H4 (cell line): ENCODE measurements at places on chromosomes 16 and 17.

DNA sequence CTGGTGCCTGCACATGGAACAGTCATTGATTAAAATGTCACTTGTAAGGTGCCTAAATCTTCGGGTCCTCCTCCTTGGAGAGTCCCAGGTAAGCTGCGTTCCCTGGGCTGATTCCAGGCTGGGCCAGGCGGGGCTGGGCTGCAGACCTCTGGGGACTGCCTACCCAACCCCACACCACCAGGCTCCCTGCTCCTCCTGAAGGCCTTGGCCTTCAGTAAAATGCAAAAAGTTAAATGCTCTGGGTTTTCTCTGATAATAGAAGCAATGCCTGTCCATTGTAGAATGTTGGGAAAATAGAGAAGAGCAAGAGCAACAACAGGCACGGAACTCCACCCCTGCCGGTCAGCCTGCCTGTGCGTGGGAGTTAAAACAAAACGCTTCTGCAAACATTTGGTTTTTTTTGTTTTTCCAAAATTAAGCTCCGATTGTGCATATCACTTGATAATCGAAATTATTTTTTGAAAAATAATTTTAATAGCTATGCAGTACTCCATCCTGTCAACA, 363.9 kb downstream of the SEC14L1 start:
- DNase-seq = no peak

GRCh38 chr17:28446716-28447395, 26.6 kb upstream of the SLC13A2 start:
- no peak for DNase-seq

GRCh38 chr17:956905-957304, 22.7 kb downstream of the NXN start:
- peak; percentile 73 for DNase-seq

DNA sequence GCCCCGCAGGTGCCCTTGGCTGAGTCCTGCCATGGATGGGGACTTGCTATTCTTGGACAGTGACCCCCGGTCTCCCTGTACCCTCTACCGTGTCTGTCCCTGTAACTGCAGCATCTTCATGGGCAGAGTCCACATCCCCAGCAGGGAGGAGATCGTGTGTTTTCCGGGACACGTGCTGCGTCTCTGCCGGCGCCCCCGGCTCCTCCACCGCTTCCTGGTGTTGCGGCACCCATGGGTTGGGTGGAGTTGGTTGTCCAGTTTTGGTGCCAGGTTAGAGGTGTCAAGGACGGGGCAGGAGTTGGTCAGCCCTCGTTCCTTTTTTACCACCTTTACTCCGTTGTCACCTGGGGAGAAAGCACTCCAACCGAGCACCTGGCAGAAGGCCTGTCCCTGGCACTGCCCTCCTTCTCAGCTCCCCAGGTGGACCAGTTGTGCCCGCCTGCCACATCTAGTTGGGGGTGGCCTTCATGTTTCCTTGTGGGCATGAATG, 20.0 kb downstream of the BAIAP2 start:
- DNase-seq = no peak

DNA sequence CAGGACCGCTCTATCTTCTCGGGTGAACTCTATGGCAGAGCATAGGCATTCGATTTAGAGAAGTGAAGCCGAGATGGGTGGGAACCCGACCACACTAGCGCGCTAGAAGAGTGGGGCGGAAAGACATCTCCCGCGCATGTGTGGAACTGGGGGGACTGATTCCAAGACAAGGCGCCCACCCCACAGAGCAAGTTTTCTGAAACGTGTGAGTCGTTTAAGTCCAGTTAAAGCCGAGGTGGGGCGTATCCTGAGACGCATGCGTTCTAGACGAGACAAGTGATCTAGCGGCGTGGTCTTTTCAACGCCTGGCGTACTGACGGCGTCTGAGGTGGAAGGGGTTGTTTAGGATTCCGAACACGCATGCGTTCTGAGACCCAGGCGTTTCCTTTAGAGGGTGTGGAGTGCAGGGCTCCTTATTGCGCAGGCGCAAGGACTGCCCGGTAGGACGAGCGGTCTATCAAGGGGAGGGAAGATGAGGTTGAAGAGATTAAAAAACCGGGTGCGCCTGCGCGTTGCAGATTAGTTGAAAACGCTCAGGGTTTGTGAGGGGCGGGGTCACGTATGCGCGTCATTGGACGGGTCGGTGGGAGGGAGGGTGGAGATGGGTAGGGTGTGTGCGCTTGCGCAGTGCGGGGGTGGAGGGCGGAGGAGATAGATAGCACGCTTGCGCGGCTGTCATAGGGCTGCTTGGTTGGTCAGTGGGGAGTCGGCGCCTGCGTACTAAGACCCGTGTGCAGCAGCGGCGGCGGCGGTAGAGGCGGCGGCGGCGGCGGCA, at the start of gene EIF5A:
Gene EIF5A, plus strand, starts transcription at position 718 of the 775 bp plus-strand sequence. CDS start 2,008 bp downstream, outside the sequence.
- DNase-seq = peak; percentile 98
